ENCODE measurements at places on chromosomes 7 and 10.

DNA sequence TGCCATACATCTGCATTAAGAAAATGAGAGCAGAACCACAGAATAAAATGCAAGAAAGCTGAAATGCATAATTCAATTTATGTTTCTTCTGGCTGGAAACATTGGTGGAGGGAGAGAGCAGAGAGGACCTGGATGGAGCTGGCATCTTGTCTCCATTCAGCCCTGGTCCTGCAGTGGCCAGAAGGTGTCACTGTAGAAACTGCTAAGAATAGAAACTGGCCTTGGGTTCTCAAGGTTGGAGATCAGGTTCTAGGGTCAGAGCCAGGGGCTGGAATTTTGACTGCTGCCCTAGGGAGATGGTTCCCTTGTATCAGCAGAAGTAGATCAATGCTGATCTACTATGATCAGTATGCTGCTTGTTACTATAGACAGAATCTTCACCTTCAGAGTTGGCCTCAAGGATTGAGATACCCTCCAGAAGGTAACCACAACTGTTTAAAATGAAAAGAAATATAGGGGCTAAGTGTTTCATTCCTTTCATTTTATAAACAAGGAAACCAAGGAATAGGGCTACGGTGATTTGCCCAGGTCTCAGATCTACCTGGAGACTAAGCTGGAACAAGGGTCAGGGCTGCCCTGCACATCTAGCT lies 13.1 kb downstream of the TAS2R41 start:
- DNase-seq = peak; percentile 4

GRCh38 chr10:5645375-5645774 lies 21.0 kb downstream of the ASB13 start:
- DNase-seq = peak; percentile 35

DNA sequence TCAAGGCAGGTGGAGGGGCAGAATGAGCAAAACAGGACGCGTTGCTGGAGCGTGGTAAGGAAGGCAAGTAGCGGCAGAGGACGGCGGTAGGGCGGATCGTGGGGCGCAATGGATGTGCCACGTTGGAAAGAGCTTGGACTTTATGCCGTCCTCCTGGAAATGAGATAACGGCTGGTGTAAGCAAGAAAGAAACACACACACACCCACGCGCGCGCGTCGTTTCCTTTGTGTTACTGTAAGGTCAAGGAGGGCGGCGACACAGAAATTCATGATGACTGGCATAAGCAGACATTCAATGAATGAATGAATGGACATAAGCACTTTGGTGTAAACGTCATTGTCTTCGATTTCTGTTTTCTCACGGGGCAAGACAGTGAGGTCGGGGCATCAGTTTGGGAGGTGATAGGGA lies 683 bp upstream of the ENTPD7 start:
- peak; percentile 14 for DNase-seq

- DNase-seq = no peak
These were observed 25.3 kb downstream of the CCDC7 start for GRCh38 chr10:32471232-32471631.

GRCh38 chr7:17769918-17770317 lies 170.4 kb downstream of the SNX13 start:
- DNase-seq = peak; percentile 46

DNA sequence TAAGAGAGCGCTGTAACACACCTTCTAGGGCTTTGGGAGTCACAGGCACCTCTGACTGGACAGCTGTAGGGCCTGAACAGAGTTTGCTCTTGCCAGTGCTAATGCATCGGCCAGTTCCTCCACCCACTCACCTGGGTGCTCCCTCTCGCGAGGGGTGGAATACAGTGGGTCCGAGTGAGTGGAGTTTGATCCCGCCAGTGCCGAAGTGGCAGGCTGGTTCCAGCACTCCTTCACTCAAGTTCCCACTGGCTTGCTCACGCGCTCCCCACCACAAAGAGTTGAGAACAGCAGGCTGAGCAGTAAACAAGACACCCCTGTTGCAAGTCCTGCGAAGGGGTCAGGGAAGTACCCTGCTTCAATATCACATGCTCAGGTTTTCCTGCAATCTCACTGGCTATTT lies 91.8 kb downstream of the SNX13 start:
- no peak for DNase-seq

- DNase-seq = no peak
These were observed 2.7 kb downstream of the LRRC20 start for GRCh38 chr10:70379581-70380176.

GRCh38 chr7:131502810-131503508 lies 53.5 kb downstream of the PODXL start:
- no peak for DNase-seq

DNA sequence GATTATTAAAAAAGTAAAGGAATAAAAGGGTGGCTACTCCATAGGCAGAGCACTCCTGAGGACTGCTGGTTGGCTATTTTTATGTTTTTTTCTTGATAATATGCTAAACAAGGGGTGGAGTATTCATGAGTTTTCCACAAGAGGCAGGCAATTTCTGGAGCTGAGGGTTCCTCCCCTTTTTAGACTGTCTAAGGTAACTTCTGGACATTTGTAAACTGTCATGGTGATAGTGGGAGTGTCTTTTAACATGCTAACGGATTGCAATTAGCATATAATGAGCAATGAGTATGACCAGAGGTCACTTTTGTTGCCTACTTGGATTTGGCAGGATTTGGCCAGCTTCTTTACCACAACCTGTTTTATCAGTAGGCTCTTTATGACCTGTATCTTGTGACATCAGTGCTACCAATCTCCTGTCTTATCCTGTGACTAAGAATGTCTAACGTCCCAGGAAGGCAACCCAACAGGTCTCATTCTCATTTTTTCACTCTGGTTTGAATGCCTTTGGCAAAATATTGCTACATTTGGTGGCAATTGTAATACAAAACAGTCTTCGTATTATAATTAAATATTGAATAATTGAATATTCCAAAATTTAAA lies 587.8 kb upstream of the POM121L12 start:
- no peak for DNase-seq

DNA sequence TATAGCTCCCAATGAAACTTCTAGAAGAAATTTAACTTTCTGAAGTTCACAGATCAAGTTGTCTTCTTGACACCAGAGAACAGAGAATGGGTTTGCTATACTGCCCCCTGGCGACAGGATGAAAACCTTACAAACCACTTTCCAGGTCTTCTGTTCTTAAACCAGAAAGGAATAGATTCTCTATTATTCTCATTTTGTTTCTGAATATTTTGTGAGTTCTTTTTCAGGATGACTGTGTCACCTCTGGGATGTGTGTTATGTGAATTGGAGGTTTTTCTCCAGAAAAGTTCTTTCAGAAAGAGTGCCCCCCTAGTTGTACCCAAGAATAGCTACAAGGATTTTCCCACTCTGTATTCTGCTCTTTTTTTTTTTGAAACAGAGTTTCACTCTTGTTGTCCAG lies 6.3 kb downstream of the IFT22 start:
- peak; percentile 13 for DNase-seq

DNA sequence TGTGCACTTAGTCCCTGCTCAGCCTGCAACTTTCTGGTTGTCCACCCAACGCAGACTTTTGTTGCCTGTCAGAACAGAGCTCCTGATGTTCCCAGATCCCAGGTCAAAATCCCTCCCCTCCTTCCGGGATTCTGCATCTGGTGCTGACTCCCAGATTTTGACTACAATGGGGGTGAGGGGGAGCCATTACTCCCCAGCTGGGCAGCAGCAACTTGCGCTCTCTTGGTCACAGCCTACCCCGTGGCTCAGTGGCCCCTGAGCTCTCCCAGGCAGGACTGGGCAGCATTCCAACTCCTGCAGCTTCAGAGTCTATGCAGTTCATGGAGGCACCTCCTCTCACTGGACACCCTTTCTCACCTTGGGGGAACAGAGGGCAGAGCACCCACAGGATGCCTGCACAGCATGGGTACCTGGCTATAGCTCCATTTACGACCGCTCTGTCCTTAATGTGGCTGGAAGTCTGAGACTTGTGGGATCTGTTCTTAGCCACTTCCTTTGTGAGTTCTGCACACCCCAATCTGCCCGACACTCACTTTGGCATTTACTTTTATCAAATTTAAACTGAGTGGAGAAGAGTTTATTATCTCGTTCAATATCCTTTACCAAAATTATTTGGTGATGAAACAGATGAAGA lies 545.5 kb upstream of the MGMT start:
- DNase-seq = no peak

GRCh38 chr7:24545215-24545614 lies 28.0 kb upstream of the PALS2 start:
- DNase-seq = no peak

DNA sequence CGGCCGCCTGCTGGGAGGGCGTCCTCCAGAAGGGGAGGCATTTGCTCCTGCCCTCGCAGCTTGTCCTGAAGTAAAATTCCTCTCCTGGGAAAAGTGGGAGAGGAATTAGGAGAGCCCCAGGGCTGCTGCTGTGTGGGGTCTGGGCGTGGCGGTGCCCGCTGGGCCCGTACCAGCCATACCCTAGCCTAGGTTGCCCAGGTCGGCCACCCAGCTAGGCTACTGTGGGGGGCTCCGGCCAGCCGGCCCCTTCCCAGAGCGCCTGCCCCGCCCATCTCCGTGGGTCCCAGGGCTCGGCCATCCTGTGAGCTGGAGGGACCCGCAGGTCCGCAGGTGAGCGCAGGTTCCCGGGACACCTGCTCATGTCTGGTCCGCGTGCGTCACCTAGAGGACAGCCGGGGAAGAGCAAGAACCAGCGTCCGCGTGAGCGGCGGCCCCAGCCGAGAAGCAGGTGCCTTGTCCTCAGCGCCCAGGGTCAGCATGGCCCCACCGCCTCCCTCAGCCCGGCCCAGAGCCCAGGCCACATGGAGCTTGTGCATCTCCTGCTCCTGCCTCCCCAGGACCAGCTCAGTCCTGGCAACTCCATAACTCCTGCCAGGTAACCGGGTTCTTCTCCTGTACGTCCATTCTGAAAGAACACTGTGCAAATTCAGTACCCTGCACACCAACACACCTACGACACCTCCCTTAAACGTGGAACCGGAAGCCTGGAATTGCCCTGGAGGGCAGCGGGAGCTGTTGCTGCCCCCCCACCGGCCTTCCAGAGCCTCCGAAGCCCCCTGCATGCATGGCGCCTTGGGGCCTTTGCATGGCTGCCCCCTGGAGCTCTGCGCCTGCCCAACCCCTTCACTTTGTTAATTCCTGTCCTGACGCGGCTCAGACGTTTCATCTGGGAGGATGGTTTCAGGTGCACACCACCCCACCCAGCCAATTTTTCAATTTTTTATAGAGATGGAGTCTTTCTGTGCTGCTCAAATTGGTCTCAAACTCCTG lies 22.8 kb upstream of the FOXL3 start:
- no peak for DNase-seq

DNA sequence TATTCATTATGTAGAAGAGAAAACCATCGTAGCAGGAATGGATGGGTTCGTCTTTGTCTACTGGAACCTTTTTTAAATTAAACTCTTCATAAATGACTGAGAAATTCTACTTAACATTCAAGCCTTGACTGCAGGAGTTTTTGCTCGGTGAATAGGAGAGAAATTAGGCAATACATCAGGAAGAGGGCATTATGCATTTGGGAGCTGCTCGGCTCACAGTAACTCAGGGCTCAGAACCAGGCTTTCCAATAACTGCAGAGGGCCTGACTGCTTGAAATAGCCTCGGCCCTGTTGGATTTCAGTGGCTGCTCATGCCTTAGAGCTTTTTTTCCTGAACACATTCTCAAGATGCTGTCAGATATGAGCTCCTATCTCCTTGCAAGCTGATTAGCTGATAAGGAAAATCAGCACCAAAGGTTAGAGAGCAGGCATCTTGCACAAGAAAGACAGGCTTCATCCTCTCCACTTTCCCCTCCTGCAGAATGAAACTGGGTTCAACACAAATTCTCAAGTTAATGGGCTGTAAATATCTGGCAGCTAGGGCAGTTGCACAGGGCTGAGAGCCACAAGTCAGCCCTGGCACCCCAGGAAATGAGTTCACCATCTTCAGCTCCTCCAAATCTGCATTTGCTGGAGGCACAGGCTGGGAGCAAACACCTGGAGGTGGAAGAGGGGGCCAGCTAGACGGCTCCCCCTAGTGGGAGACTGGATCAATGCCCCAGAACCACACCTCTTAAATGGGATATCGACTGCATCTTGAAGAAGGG lies 24.3 kb downstream of the TECTB start:
- DNase-seq = no peak

- DNase-seq = no peak
These were observed 65.2 kb downstream of the GBF1 start for GRCh38 chr10:102310361-102311024.

- peak; percentile 40 for DNase-seq
These were observed 182.0 kb downstream of the REEP3 start for GRCh38 chr10:63703113-63703670.

DNA sequence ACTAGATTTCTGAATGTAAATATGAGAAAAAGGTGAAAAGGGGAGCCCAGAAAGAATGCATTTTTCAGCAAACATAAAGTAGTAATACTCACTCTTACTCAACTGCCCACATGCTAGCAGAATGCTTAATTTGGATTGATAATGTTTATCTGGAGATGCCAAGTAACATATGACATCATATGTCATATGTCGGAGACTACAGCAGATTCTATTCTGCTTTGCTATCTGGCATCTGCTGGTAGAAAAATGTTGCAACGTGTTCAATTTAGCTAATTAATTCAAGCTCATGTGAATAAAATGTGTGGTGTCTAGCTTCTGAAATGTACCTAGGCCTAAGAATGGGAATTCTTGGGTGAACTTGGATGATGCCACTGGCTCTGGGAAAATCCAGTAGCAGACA lies 4.5 kb downstream of the BBIP1 start:
- DNase-seq = no peak

DNA sequence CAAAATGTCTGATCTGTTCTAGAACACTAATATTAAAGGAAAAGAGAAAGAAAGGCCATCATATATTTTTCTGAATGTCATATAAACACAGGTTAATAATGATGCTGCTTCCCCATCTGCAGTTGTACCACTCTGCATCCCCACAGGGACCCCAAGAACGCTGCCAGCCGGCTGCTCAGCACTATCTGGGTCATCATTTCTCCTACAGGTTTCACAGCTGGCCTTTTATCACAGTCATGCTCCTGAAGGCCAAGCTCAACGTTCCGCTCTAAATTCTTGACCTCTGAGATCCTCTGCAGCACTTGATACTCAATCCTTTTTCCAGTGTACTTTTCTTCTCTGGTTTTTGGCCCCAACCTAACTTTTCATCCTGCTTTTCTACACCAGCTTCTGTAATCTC lies 4.8 kb downstream of the IDI1 start:
- no peak for DNase-seq

GRCh38 chr10:89591796-89592271 lies 53.2 kb downstream of the PANK1 start:
- no peak for DNase-seq

All from CD4-positive, alpha-beta T cell treated with Interferon gamma for 1 hour (primary cell).